ENCODE measurements at places on chromosomes 4 and X. TPM values are rescaled to one million over a fixed set of nuclear protein-coding genes. Genes with fewer than 3 reads are reported as not detected.

DNA sequence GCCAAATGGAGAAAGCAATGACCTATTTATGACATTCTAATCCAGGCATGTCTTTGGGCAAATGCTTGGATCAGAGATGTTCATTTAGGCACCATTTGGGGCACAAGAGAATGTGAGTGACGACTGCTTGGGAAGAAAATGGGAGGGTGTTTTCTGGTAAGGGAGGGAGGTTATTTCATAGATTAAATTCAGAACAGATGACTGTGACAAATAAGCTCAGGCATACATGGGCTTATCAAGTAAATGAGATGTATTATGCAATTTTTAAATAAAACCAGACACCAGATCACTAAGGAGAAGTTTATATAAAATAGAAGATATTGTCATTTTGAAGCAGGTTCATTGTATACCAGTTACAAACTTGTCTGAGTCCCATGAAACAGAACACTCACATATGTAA is 71.4 kb upstream of the UGT8 start:
- DNase-seq = no peak

DNA sequence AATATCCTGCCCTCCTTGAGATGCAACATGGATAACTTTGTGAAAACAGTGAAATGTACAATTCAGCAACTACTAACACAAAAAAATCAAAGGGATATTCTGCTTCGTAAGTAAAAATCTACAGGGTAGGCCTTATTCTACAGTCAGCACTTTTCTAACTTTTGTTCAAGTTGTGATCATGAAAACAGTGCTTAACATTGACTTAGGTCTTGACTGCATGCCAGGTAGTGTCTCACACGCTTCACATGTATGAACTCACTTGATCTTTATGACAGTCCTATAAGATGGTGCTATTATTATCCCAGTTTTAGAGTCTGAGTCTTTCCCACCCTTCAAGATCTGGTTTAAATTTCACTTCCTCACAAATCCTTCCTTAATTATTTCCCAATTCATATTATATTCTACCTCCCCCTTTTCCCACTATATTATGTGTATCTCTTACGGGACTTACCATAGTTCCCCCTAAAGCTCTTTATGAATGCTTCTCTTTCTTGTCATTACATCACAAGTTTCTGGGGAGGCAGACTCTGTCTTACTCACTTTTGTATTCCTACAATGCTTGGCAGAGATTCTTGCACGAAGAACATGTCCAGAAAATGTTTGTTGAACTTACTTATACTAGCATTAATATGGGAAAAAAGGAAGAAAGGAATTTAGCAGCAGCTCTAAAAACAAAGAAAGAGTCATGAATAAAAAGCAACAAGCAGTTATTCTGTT is 179.8 kb downstream of the SCFD2 start:
- DNase-seq = no peak

DNA sequence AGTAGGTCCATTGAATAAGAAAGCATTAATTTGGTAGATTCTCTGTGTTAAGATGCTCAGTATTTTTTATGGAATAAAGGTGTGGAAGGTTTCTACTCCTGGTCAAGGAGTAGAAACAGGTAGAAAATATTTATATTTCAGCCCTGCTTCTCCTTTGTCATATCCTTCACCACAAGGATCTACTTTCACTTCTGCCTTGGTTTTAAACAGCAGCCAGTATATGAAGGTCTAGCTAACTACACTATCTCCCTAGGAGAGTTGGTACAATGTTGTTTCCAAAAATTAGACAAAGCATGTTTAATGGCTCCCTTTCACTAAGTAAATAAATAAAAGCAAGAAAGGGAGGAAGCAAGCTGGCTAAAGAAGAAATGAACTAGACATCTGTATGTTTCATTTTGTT is 44.6 kb upstream of the GYPA start:
- no peak for DNase-seq

GRCh38 chr4:114208574-114209151 is 229.2 kb upstream of the ARSJ start:
- no peak for DNase-seq

GRCh38 chr4:152773953-152774352 is 5.6 kb downstream of the TIGD4 start:
- DNase-seq = no peak

DNA sequence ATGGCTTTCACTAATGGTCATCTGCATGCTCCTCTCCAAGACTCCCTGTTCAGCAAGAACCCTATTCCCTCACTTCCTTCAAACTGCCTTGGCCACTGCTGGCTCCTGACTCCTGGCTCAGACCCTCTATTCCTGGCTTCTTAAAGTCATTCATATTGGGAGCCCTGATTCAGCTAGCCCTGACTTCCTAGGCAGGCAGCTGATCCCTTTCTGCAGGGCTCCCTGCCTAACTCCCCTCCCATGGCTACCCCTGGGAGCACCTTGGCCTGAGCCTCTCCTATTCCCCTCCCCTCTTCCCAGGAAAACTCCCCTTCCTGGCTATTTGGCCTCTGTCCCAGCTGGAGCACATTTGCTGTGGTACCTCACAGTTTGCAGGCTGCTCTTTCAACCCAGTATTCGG is 154.9 kb upstream of the PJA1 start:
- DNase-seq = no peak

DNA sequence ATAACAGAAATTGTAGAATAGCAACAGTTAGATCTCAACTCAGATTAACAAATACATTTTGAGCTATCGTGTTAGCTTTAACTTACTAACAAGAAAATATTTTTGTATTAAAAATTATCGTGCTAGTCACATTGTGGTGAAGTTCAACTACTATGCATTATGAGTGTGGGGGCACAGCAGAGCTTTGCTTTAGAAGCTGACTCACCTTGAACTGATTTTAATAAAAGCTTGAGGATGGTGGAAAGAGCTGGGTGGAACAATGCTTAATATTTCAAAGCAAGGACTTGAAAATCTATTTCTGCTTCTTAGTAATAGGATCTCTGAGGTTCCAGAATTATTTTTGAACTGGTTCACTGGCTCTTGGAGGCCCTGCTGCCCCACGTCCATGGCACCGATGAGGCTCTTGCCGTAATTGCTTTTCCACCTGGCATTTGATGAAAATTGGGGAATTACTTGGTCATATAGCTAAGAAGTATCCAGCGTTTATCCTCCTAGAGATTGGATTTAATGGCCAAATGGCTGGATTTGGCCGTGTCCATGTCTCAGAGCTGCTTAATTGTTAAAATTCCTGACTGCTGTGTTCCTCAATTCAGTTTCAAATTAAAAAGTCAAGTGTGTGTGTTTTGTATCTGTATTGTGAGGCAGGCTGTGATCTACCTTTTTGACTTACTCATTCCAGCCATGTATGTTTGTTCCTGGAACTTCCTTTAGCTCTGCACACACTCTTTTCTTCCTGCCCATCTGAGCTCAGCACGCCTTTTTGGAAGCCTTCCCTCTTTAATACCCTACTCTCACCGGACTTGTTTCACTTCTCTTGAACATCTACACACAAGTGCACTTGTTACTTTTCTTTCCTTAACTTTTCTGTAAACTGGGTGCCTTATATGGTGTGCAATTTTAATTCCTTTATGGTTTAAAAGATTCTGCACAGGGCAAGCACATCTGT is 66.6 kb upstream of the LIMCH1 start:
- no peak for DNase-seq

DNA sequence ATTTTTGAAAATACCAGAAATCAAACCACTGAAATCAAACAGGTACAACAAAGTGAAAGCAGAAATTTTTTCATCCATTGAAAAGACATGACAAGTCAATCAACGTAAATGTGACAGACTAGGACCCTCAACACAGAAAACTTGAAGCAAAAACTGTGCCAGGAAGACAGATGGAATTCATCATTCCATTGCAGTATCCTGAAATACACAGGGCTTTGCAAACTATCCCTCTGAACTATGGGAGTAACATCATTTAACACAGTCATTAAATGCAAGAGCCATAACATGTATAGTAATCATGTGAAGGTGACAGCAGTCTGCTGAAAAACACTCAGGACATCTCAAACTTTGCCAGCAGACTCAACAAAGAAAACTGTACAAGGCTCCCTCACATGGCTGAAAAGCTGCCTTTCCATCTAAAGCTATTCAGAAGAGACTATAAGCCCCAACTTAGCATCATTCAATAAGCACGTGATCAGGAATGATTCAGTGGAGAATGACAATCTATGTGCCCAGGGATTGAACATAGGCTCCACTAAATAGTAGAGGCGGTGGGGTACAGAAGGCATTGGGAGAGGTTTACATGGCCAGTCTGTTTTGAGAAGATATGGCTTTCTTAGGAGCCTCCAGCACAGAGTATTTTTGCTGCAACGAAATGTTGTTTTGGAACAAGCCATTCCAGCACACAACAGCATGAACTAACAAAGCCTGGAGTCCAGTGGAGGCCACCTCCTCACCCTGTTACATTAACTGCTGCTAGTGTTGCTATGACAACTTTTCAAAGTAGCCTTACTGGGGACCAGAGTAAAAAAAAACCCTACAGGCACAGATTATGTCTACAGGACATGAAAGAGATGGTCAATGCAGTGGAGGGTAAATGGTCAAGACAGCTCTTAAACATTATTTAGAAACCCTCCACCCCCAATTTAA is 274.5 kb upstream of the NOCT start:
- DNase-seq = no peak

GRCh38 chr4:24669751-24670150 is 85.4 kb upstream of the DHX15 start:
- no peak for DNase-seq

- no peak for DNase-seq
These were observed 13.4 kb downstream of the PHKA2 start for GRCh38 chrX:18970465-18970864.

Gene CSN1S1
- polyA plus RNA-seq = not detected

Gene MAGEA9B
- polyA plus RNA-seq = not detected

Gene REPS2
- polyA plus RNA-seq = 3.7 TPM

Gene FAM9B
- 0.15 TPM for polyA plus RNA-seq

Gene ZCCHC12
- 9.1 TPM for polyA plus RNA-seq

Gene PPP1R2C
- polyA plus RNA-seq = not detected

Gene MAGEC3
- 0.12 TPM for polyA plus RNA-seq

Gene GIMD1
- polyA plus RNA-seq = 0.06 TPM
